ENCODE measurements at places on chromosomes 12 and 14.

GRCh38 chr12:27333403-27334009 lies 870 bp downstream of the BMAL2 start:
- no peak for DNase-seq

- no peak for DNase-seq
These were observed 82.9 kb downstream of the BCL2L14 start for GRCh38 chr12:12153596-12153995.

DNA sequence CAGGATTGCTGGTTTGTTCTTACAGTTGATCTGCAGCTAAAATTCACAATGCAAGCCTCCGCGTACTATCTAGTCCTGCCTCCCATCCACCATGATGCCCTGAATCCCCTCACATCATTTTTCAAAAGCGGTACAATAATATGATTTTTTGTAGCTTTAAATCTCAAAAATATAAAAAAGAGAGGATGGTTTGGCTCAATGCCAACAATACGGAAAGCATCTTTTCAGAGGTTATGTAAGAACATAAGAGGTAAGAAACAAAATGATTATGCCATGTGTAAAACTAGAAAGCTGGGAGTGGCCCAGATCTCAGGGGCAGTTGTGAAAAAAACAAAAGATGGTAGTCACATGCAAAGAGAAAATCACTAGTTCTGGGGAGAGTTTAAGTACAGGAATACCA lies 24.0 kb upstream of the ZDHHC17 start:
- no peak for DNase-seq

- no peak for DNase-seq
These were observed 285.3 kb downstream of the ZFP36L1 start for GRCh38 chr14:68507544-68508081.

DNA sequence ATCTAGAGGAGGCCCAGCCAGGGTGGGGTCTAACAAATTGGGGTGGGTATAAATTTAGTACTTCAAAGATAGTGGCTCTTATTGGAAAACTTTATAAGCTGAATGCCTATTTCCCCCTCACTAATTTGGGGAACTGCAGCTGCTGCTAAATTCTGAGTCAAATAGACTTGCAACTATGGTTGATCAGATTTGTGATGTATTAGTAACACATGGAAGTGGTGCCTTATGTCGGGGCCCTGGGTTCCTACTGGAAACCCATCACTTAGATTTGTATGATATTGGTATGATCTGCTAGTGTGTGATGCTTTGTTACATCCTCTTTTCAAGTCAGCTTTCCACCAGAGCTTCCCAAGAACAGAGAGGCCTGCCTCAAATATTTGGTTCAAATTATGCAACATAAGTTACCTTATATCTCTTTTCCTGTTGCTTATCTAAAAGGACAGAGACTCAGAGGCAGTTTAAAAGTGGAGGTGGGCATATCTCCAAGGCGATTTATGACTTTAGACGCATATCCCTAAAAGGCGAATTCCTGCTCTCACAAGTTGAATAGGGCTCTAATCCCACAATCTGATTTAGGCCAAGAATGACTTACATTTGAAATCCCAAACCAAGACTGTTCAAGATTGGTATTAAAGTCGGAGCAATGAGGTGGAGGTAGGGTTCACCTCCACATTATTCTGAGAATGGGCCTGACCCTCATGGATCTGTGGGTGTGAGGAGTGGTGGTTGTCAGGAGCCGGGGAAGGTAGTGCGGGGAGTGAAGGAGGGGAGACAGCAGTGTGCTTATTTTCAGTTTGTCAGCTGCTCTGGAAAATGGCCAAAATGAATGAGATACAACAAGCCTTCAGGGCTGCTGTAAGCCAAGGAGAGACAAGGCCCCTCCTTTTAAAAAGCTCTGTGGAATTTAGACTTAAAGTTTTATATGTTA lies 425.8 kb downstream of the RAD51B start:
- no peak for DNase-seq

GRCh38 chr12:13093848-13094220 lies 9.6 kb downstream of the GSG1 start:
- DNase-seq, result no peak

- no peak for DNase-seq
These were observed 332.2 kb downstream of the ALG10 start for GRCh38 chr12:34354239-34355200.

DNA sequence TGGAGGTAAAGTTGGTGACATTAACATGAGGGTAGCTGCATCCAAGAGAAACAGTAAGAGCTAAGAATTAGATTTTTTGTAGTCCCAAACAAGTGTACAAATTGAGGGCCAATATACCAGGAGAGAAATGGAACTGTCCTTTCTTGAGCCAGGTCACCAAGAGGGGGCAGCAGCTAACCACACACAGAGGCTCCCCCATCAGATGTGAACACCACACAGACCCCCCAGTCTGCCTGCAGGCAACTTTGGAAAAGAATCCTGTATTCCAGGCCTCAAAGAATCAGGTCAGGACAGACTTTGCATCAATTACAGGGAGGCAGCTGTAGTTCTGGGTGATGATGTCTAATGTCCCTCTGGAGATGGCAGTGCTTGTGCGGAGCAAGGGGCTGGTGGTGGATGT lies 77.9 kb downstream of the SPTB start:
- no peak for DNase-seq

- no peak for DNase-seq
These were observed 39.5 kb upstream of the DUSP6 start for GRCh38 chr12:89391726-89392336.

GRCh38 chr12:115473257-115473956 lies 789.4 kb upstream of the TBX3 start:
- DNase-seq, result no peak

GRCh38 chr14:26765768-26766520 lies 168.1 kb upstream of the NOVA1 start:
- DNase-seq, result no peak

Measured in substantia nigra (tissue), 51 donors.